ENCODE measurements at places on chromosomes 7 and 10. TPM values are rescaled to one million over a fixed set of nuclear protein-coding genes. Genes with fewer than 3 reads are reported as not detected.

DNA sequence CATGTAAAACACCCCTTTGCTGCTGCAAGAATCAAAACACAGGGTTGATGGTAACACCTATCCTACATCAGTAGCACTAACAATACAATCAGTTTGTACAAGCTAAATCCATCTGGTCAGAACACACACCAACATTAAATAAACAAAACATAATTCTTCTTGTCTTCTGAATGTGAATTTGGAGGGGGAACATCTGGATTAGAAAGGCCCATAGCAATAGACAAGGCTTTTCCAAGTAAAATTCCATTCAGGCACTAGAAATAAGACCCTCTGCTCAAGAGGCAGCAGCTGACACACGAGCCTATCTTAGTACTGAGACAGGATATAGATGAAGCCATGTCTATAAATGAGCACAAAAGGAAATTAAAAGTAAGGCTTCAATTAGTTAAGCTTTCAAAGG, 839.9 kb upstream of the LRRTM3 start:
- DNase-seq = no peak

GRCh38 chr10:73246322-73246645, 771 bp downstream of the DNAJC9 start:
- no peak for DNase-seq

DNA sequence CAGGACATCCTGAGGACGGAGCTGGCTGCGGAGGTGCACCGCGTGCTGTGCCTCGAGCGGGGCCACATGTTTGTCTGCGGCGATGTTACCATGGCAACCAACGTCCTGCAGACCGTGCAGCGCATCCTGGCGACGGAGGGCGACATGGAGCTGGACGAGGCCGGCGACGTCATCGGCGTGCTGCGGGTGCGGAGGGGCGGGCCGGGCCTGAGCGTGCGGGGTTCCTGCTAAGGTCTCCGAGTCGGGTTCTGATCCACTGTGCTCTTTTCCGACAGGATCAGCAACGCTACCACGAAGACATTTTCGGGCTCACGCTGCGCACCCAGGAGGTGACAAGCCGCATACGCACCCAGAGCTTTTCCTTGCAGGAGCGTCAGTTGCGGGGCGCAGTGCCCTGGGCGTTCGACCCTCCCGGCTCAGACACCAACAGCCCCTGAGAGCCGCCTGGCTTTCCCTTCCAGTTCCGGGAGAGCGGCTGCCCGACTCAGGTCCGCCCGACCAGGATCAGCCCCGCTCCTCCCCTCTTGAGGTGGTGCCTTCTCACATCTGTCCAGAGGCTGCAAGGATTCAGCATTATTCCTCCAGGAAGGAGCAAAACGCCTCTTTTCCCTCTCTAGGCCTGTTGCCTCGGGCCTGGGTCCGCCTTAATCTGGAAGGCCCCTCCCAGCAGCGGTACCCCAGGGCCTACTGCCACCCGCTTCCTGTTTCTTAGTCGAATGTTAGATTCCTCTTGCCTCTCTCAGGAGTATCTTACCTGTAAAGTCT, 10.4 kb downstream of the ATG9B start:
- DNase-seq = peak; percentile 53

DNA sequence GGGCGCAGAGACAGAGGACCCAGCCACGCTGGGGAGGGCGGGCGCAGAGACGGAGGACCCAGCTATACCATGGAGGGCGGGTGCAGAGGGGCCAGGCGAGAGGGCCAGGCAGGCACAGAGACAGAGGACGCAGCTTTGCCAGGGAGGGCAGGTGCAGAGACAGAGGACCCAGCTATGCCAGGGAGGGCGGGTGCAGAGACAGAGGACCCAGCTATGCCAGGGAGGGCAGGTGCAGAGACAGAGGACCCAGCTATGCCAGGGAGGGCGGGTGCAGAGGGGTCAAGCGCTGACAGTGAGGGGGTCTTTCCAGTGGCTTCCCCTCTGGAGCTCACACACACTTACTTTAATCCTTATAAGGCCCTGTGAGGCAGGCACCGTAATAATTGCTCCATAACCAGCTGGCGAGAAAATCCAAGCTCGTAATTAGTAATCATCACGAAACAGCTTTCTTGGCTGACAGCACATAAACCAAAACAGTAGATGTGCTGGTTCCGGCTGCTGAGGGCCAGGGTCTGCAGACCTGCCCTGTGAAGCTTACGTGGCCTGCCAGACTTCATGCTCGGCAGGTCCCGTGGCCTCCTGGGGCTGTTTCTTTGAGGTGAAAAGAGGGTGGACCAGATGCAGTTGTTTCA, 137.2 kb downstream of the VIPR2 start:
- DNase-seq = no peak

GRCh38 chr7:47940088-47941013, 7.9 kb downstream of the PKD1L1 start:
- DNase-seq = no peak

- no peak for DNase-seq
Measured at GRCh38 chr10:576130-576465, 113.4 kb downstream of the DIP2C start.

DNA sequence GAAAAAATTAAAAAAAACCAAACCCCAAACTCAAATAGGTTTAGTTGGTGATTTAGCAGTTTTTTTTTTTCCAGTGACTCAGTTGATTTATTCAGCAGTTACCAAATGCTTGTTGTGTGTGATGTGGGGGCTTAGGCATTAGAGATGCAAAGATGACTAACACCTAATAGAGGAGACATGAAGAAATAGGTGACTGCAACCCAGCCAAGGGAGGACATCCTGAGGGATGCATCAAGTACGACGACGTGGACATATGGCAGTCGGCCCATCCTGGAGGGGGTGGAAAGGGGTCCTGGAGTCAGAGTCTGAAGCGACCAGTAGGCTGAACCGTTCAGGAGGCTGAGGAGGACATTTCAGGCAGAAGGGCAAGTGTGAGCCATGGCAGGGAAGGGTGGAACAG, 35.5 kb downstream of the LRMDA start:
- no peak for DNase-seq

DNA sequence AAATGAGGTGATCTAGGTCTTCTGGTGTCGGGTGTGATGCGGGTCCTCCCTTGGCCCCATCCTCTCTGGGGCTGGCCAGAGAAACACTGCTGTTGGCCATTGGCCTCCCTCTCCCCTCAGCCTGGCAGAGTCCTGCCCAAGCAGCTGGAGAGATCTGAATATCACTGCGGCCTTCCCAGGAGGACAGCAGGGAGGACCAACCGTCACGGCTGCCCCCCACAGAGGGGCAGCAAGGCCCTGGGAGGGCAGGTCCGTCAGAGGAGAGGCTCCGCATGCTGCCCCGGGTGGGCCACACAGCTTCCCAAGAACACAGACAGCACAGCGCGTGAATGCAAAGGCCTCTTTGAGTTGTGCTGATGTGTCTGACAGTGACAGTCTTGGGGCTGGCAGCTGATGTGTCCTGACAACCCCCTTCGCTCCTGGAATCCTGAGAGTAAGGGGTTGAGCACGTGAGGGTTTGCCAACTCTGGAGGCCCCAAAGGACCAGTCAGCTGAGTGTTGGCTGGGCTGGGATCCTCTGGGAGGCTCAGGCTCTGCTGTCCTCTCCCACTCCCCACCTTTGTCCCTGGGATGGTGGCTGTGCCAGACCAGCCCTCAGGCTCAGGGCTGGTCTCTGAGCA, 132.5 kb upstream of the UNC5B start:
- DNase-seq = no peak

GRCh38 chr10:132257271-132257670, 50.5 kb downstream of the STK32C start:
- DNase-seq = no peak

PTF1A gene
- 48.3 TPM for total RNA-seq

DLX6 gene
- total RNA-seq = not detected
